8988T (cell line): ENCODE measurements at places on chromosomes 16 and 17.

- no peak for DNase-seq
These were observed 526.2 kb upstream of the CDH11 start for GRCh38 chr16:65648101-65648500.

- DNase-seq: no peak
These were observed 2.3 kb upstream of the ELOB start for GRCh38 chr16:2779151-2779920.

GRCh38 chr17:33073416-33073815 lies 81.8 kb downstream of the SPACA3 start:
- no peak for DNase-seq

GRCh38 chr16:4709481-4709880 lies 16.1 kb downstream of the NUDT16L1 start:
- DNase-seq: no peak

DNA sequence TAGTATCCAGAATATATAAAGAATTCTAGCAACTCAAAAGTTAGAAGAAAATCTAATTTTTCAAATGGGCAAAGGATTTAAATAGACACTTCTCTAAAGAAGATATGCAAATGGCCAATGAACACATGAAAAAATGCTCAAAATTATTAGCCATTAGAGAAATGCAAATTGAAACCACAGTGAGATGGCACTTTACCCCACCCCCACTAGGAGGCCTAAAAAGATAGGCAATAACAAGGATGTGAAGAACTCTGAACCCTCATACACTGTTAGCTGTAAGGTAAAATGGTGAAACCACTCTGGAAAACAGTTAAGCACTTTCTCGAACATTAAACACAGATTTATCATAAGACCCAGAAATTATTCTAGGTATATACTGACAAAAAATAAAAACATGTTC lies 71.4 kb upstream of the IRX6 start:
- DNase-seq: no peak

DNA sequence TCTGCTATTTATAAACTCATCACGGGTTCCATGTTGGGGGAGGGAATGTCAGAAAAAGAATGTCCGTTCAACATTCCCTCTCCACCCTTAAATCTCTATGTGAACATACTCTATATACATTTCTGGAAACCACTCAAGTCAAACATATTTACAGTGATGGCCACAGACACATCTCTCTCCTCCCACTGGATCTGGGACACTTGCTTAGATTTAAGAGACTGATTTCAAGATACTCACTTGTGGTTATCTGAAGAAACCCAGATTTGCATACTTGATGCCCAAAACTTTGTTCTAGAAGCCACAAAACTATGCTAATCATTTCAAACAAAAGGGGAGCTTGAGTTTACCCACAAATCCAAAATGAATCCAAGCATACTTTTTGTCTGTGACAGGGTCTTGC lies 182.9 kb upstream of the SOX9 start:
- no peak for DNase-seq

DNA sequence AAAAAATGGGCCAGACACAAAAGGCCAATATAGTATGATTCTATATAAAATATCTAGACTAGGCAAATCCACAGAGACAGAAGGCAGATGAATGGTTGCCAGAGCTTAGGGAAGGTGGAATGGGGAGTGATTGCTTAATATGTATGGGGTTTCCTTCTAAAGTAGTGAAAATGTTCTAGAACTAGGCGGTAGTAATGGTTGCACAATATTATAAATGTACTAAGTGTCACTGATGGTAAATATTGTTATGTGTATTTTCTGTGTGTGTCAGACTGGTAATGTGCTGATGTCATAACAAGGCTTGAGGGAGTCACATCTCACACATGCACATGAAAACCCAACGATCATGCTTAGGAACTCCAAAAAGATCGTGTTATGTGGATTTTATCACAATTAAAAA lies 106.9 kb upstream of the SIAH1 start:
- no peak for DNase-seq

DNA sequence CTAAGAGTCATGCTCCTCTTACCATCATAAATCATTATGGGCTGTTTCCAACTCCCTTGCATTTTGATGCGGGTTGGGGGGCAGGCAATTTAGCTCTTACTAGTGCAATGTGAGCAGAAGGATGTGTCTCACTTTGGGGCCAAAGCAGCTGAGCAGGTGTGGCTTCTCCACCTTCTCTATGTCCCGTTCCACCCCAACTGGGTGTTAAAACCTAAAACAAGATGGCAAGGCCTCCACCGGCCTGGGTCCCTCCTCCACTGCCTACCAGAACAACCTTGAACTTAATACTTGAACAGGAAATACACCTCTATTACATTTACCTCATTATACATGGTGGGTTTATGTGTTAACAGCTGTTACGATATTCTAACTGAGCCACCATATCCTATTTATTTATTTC lies 52.8 kb downstream of the TOX3 start:
- DNase-seq: no peak

- no peak for DNase-seq
These were observed 35.0 kb downstream of the NMT1 start for GRCh38 chr17:45096141-45096540.

DNA sequence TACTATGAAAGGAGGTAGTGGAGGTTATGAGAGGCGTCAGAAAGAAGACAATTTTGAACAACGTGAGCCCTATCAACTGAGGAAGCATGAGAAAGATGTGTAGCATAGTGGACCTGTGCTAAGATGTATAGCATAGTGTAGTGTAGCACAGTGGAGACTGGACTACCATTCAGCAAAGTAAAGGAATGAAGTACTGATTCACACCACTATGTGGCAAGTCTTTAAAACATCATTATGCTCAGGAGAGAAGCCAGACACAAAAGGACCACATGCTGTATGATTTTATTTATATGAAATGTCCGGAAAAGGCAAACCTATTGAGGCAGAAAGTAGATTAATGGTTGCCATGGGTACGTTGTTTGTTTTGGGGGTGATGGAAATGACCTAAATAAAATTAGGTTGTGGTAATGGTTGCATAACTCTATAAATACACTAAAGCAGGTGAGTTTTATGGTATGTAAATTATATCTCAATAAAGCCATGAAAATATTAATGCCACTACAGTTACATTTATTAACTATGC lies 20.4 kb upstream of the XYLT1 start:
- no peak for DNase-seq

DNA sequence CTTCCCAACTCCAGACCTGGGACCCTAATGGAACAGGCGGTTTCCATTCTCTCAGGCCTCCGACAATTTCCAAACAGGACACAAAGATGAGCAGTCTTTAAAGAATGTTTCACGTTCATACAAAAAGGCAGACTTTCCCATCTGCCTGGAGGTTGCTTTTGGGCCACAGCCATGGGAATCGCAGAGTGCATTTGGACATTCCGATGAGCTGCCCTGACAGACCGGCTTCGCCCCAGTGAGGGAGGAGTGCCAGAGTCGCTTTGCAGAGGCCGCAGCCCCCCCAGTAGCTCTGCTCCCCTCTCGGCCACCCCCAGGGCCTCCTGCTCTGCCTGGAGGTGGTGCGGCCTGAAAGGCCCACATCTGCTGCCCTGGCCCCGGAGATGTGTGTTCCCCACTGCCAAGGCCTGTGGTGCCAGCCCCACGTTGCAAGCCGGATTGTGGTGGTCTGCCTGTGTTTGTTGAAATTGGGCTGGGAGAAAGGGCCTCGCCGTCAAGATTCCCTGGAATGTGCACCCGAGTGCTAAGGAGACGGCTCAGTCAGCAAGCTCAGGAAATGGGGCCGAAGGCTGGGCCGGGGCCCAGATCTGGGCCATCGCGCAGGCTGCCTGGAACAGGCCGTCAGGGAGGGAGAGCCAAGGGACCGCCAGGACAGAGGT lies 89.8 kb downstream of the C16orf95 start:
- no peak for DNase-seq

DNA sequence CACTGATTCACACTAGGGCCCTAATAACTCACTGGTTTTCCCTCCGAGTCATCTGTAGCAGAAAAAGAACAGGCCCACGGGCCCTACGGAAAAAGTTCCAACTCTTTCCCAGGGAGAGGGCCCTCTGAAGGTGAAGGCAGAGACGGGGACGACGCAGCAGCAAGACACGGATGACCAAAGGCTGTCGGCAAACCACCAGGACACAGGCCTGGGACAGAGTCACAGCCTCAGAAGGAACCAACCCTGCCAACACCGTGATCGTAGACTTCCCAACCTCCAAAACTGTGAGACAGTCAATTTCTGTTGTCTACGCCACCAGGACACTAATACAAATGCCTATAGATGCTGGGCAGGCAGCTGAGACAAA lies 5.2 kb upstream of the SPHK1 start:
- no peak for DNase-seq

- DNase-seq: no peak
These were observed 21.1 kb downstream of the ARHGAP27 start for GRCh38 chr17:45411348-45412105.
